ENCODE measurements at places on chromosomes 3 and 15.

GRCh38 chr15:74312445-74313007, 54.9 kb downstream of the CYP11A1 start:
- peaks cover 24% of the 10 kb centered on the region for H3K27me3 ChIP-seq
- no peak overlapping the region for H3K4me3 ChIP-seq
- H3K27ac ChIP-seq = no peak overlapping the region
- peaks cover 4% of the 10 kb centered on the region for H3K36me3 ChIP-seq

- peaks cover 15% of the 10 kb centered on the region for H3K36me3 ChIP-seq
- DNase-seq = no peak
- H3K4me1 ChIP-seq = peaks cover 59% of the 10 kb centered on the region
- no peak overlapping the region for H3K27ac ChIP-seq
- no peaks in the 10 kb centered on the region for H3K27me3 ChIP-seq
Measured at GRCh38 chr3:67531181-67532101, 123.0 kb downstream of the SUCLG2 start.

- peaks cover 71% of the 10 kb centered on the region for H3K27me3 ChIP-seq
- H3K4me3 ChIP-seq = no peak overlapping the region
- no peaks in the 10 kb centered on the region for H3K4me1 ChIP-seq
- no peak for DNase-seq
Measured at GRCh38 chr15:80494756-80495155, 90.6 kb downstream of the ARNT2 start.

GRCh38 chr15:95350908-95351307, 979.6 kb upstream of the NR2F2 start:
- no peak overlapping the region for H3K27ac ChIP-seq
- no peaks in the 10 kb centered on the region for H3K27me3 ChIP-seq
- H3K36me3 ChIP-seq = no peaks in the 10 kb centered on the region
- no peaks in the 10 kb centered on the region for H3K4me1 ChIP-seq
- DNase-seq = no peak

GRCh38 chr3:130857336-130858026, 36.4 kb upstream of the ATP2C1 start:
- H3K36me3 ChIP-seq = no peaks in the 10 kb centered on the region
- H3K27me3 ChIP-seq = peaks cover 30% of the 10 kb centered on the region
- DNase-seq = no peak
- H3K4me3 ChIP-seq = no peak overlapping the region

- H3K27me3 ChIP-seq = no peaks in the 10 kb centered on the region
- peak overlapping the region; percentile 100 for H3K27ac ChIP-seq
- DNase-seq = no peak
- peak overlapping the region; percentile 53 for H3K4me3 ChIP-seq
Measured at GRCh38 chr15:82812994-82813393, 3.6 kb downstream of the WHAMM start.

GRCh38 chr3:184343200-184343876, 5.9 kb downstream of the FAM131A start:
- no peak for DNase-seq
- peaks cover 1% of the 10 kb centered on the region for H3K36me3 ChIP-seq
- no peak overlapping the region for H3K27ac ChIP-seq
- H3K27me3 ChIP-seq = no peaks in the 10 kb centered on the region
- H3K4me1 ChIP-seq = peaks cover 8% of the 10 kb centered on the region

- no peaks in the 10 kb centered on the region for H3K27me3 ChIP-seq
- H3K4me1 ChIP-seq = no peaks in the 10 kb centered on the region
- no peak for DNase-seq
- H3K27ac ChIP-seq = no peak overlapping the region
Measured at GRCh38 chr3:2713923-2714322, 396.3 kb downstream of the IL5RA start.

- H3K27me3 ChIP-seq = no peaks in the 10 kb centered on the region
- DNase-seq = no peak
- no peak overlapping the region for H3K27ac ChIP-seq
- no peaks in the 10 kb centered on the region for H3K36me3 ChIP-seq
- no peaks in the 10 kb centered on the region for H3K4me1 ChIP-seq
Measured at GRCh38 chr3:191774485-191774884, 313.5 kb downstream of the PYDC2 start.

GRCh38 chr15:96064351-96064756, 266.1 kb upstream of the NR2F2 start:
- H3K4me1 ChIP-seq = no peaks in the 10 kb centered on the region
- DNase-seq = no peak
- peaks cover 15% of the 10 kb centered on the region for H3K27me3 ChIP-seq
- no peaks in the 10 kb centered on the region for H3K36me3 ChIP-seq

GRCh38 chr3:38354588-38355330, 8.2 kb downstream of the XYLB start:
- H3K27ac ChIP-seq = no peak overlapping the region
- DNase-seq = no peak
- no peaks in the 10 kb centered on the region for H3K27me3 ChIP-seq
- H3K36me3 ChIP-seq = peaks cover 2% of the 10 kb centered on the region
- H3K4me1 ChIP-seq = no peaks in the 10 kb centered on the region
- no peak overlapping the region for H3K4me3 ChIP-seq

- no peak for DNase-seq
- H3K27me3 ChIP-seq = no peaks in the 10 kb centered on the region
- H3K36me3 ChIP-seq = peaks cover 23% of the 10 kb centered on the region
- no peak overlapping the region for H3K27ac ChIP-seq
- H3K4me1 ChIP-seq = no peaks in the 10 kb centered on the region
Measured at GRCh38 chr3:158830391-158830790, 28.5 kb downstream of the MFSD1 start.

GRCh38 chr3:40739971-40740370, 215.2 kb downstream of the ZNF621 start:
- H3K36me3 ChIP-seq = no peaks in the 10 kb centered on the region
- H3K4me1 ChIP-seq = no peaks in the 10 kb centered on the region
- H3K27me3 ChIP-seq = peaks cover 38% of the 10 kb centered on the region
- DNase-seq = no peak

Data from central memory CD8-positive, alpha-beta T cell (primary cell).